ENCODE measurements at places on chromosomes 5 and 9.

GRCh38 chr9:2664174-2665065 is 42.8 kb downstream of the VLDLR start:
- DNase-seq = no peak

DNA sequence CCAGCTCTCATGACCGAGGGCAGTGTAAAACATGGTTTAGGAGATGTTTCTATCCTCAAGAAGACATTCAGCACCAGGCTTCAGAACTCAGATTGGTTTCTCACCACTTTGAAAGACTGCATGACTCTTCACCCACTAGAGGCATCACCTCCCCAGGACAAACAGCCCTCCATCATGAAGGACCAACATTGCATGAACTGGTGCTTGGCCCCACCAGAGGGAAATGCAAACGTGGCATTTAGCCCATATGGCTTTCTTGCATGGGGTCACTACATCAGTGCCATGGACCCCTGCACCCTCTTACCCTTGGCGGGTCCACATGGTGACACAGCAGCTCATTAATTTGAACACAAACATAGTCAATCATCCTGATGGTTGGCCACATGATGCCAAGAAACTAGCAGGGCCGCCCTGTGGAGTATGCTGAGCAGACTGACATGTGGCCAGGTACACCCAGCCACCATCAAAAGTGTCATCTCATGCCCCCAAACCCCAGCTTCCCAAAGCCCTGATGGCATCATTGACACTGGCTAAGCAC is 129.5 kb upstream of the FSTL4 start:
- DNase-seq = no peak

- DNase-seq = no peak
Measured at GRCh38 chr9:10678010-10678409, 65.2 kb upstream of the PTPRD start.

GRCh38 chr9:131177898-131178297 is 52.5 kb downstream of the NUP214 start:
- no peak for DNase-seq

DNA sequence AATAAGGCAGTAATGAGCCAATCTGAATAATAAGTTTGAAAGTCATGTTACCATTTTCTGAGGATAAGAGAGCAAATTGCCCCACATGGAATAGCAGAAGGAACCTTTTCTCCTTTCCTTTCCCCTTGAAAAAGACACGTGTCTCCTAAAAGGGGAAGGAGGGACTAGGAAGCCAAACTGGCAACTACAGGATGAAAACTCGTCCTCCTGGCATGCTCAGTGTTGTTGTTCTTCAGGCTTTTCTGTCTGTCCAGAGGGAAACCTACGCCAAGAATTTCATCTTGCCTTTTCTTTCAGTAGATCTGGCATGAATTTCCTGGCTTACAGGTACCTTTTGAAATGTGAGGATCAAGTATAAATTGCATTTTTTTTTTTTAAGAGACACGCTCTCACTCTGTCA is 355.9 kb upstream of the TLE4 start:
- DNase-seq = no peak

DNA sequence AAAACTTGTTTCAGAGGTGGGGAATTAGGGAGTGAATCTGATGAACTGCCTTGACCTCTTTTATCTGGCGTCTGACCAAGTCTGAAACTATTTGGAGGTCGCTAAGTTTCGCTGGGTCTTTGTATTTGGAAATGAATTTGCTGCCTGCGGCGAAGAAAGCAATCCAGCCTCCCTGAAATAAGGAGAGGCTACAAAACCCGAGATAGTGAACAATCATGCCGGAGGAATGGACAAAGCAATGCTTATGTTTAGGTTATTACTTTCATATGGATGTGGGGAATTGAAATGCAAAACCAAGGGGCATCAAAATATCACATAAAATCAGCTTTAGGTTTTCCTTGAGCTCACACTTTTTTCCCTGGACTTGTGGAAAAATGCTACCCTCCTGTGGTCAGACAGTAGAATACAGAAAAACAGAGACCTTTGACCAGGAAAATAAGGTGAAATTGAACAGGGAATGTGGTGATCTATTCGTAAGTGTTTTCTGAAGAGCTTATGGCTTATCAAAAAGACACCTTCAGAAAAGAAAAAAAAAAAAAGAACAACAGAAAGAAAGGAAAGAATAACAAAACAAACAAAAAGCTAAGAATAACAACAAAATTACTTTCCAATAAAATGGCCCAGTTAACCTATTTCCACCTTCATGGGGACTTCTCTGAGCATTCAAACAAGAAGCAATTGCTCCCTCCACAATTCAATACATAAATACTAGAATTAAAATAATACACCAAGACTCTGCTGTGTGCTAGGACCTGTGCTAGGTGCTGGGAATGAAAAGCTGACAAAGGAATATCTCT is 68.6 kb upstream of the DPYSL3 start:
- peak; percentile 40 for DNase-seq

- no peak for DNase-seq
Measured at GRCh38 chr9:104374711-104375110, 129.4 kb upstream of the OR13F1 start.

DNA sequence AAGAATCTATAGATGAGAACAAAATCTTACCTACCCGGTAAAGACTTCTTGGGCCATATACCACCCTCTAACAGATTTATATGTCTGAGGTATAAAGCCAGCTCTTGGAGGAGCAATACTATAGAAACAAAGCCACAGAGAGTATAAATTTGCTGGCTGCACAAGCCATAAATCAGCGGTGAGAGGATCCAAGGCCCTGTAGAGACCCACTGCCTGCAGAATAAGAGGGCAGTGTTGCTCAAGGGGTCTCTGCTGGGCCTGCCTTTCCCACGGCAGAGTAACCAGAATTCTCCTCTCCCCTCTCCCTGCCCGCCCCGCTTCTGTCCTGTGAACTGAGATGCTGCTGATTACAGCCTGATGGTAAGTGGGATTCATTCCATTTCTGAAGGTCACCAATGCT is 89.2 kb downstream of the NDFIP1 start:
- no peak for DNase-seq

DNA sequence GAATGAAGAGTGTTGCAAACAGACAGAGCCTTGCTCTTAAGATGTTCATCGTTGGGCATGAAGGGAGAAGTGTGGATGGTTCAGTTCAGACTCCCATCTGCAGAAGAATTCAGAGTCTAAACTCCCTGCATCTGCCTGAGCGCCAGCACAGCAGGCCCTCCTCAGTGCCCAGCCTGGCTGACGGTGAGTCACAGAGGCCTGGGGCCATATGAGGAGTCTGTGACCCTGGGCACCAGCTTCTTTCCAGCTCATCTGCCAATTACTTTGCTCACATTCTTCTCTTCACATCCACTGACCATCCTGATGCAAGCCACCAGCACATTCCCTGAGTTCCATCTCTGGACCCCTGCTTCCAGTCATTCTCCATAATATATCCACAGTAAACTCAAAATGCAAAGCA is 401.1 kb upstream of the TRPC7 start:
- DNase-seq = no peak

DNA sequence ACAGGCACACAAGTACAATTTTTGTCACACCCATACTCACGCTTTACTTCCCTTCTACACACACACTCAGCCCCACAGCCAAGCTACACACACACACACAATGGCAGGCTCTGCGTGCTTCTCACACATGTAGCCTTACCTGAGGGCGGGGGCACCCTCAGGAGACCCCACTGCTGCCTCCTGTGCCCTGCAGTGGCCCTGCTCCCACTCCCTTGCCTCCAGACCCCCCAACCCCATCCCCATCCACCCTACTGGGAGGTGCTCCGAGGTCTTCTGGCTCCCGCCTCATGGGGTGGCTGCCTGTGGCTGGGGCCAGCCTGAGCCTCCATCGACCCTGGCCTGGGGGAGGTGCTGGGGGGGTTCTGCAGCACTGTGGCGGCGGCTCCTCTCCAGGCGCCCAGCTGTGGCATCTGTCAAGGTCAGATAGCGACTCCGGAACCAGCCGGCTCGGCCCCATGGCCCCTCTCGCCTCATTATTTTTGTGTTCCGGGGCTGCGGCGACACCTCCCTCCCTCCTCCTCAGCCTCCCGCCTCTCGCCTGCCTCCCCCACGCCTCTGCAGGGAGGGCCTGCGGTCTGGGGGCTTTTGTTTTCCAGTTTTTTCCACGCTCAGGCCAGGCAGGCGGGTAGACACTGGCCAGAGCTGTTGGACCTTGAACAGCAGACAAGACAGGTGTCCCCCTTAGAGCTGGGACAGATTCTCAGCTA is 21.7 kb downstream of the CXXC5 start:
- no peak for DNase-seq

- DNase-seq = no peak
Measured at GRCh38 chr9:32382565-32383320, 1.7 kb upstream of the ACO1 start.

- DNase-seq = no peak
Measured at GRCh38 chr5:1292846-1293415, 1.9 kb downstream of the TERT start.

DNA sequence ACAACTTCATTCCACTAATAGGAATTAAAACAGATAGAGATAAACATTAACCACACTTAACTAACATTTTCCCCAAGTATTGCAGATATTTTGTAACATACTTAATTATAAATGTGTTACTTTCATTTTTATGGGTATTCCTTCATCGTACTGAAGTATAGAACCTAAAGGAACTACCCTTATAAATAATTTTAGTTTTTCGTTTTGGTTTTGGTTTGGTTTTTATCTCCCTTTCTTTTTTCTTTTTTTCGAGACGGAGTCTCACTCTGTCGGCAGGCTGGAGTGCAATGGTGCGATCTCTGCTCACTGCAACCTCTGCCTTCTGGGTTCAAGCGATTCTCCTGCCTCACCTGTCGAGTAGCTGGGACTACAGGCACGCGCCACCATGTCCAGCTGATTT is 60.1 kb upstream of the LMNB1 start:
- DNase-seq = no peak

- DNase-seq = no peak
Measured at GRCh38 chr5:78979117-78979742, 5.9 kb downstream of the ARSB start.

- DNase-seq = no peak
Measured at GRCh38 chr9:3698076-3698475, 172.3 kb upstream of the RFX3 start.

GRCh38 chr5:171623551-171624097 is 162.0 kb upstream of the SMIM23 start:
- DNase-seq = no peak

- DNase-seq = peak; percentile 14
Measured at GRCh38 chr9:109497226-109498153, 617 bp downstream of the PTPN3 start.

GRCh38 chr5:53464722-53465121 is 15.7 kb upstream of the FST start:
- no peak for DNase-seq

GRCh38 chr9:107051392-107051791 is 188.4 kb downstream of the ZNF462 start:
- DNase-seq = no peak

DNA sequence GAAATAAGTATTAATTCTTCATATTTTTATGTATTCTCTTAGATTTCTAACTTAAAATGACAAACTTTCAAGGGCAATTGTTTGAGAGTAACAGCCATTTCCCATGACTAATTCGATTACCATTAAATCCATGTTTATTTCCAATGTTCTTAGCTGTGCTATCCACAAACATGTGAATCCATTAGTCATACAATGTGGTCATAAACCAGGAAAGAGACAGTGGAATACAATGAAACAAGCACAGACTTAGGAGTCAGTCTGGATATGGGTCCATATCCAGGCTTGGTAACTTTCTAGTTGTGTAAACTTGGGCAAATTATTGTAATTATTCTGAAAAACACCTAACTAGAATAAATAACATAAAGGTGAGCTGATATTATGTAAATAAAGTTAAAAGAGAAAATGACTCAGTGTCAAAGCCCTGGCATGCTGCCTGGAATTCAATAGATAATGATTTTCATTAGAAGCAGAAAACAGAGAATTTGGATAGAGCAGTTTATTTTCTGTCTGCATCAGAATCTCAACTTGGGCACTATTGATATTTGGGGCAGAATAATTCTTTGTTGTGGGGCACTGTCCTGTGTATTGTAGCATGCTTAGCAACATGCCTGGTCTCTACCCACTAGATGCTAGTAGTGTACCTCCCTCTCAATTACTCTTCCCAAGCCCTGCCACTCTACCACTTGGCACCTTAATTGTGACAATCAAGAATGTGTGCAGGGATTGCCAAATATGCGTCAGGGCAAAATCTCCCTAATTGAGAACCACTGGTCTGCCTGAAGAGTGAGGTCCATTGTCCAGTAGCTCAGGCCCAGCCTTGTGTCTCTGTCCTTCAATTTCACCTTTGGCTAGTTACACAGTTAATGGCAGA is 44.7 kb upstream of the SLC27A6 start:
- DNase-seq = no peak

DNA sequence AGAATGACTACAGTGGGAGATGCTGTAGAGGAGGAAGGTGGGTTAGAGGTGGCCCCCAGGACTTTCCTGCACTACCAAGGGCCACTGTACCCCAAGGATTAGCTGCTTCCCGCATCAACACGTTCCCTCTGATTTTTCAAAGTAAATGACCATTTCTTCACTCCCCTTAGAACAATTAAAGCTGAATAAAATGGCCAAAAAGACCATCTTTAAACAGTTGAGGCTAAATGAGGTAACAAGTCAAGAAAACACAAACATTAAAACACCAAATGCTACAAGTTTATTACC is 740 bp upstream of the ERAP1 start:
- no peak for DNase-seq

DNA sequence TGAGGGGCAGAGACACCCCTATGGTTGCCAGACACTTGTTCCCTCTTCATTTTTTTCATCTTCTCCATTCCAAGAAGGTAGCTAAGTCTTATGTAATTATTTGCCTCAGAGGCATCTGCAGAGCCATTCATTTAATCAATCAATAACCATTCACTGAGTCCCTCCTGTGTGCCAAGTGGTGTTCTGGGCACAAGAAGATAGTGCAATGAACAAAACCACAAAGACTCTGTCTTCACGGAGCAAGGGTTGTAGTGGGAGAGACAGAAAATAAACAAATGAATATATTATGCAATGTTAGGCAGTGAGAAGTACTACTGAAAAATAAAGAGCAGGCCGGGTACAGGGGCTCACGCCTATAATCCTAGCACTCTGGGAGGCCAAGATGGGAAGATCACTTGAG is 41.4 kb upstream of the CTNNA1 start:
- DNase-seq = no peak

DNA sequence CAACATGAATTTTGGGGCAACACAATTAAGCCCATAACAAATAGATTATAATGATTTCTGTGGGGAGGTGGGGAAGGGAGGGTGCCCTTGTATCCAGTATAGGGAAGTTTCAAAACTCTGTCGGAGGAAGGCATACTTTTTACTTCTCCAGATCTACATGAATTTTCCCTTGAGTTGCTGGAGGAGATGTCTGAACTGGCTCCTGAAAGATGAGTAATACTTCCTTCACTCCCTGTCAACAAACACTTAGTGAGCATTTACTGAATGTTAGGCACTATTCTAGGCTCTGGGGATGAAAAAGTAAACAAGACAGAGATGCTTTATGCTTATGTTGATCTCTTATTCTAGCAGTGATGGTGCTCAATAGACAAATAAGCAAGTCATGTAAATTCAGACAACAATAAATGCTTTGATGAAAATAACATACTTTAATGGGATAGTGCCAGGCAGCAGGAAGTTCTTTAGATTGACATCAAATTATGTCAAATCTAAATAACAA is 197.9 kb upstream of the ANKH start:
- DNase-seq = no peak

Measured in NCI-H526 (cell line).